ENCODE measurements at places on chromosomes 16 and 17. TPM values are rescaled to one million over a fixed set of nuclear protein-coding genes. Genes with fewer than 3 reads are reported as not detected.

SPHK1 gene
- 180 TPM for total RNA-seq

OR2C1 gene
- not detected for total RNA-seq

- DNase-seq: no peak
These were observed 7.1 kb downstream of the MINK1 start for GRCh38 chr17:4839965-4840892.

- DNase-seq: no peak
These were observed 1.5 kb downstream of the CASKIN1 start for GRCh38 chr16:2194852-2195321.

DNA sequence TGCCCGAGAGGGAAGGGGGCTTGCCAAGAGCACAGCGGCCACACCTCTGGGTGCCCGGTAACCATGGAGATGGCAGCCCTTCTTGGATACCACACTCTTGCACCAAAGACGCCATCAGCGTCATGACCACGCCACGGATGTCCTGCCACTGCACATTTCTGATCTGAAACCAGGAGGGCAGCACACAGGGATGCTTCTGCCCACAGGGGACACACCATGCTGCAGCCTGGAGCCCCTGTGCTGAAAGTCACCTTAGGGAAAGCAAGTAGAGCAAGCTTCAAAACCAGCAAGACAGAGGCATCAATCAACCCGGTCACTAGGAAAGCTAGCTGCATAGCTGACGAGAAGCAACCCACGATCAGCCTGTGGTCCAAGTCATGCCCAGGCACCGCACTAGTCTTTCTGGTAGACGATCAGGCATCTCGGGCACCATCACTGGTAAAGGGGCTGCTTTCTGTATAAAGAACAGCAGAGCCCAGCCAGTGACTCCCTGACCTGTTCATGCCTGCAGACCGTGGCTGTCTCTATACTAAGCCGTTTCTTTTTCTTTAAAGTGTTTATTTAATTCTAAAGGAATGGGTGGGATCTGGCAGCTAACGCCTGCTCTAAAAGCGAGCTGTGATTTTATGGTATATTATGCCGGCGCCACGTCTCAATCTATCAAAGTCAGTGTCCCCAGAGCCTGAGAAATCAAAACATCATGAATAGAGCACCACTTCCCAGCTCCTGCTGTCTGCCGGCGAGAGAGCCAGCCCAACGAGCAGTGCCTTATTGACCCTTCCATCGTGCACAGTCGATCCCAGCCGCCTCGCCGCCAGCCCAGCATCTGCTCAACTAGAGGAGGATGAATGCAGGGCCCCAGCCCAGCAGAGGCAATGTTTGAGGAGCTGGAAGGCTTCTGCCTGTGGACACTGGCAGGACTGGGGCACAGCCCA, 244.7 kb downstream of the RBFOX3 start:
- no peak for DNase-seq

Data from pulmonary artery endothelial cell (primary cell).